ENCODE measurements at places on chromosomes 7 and 10.

GRCh38 chr10:132383101-132383500 is 13.9 kb upstream of the PWWP2B start:
- no peak for DNase-seq

DNA sequence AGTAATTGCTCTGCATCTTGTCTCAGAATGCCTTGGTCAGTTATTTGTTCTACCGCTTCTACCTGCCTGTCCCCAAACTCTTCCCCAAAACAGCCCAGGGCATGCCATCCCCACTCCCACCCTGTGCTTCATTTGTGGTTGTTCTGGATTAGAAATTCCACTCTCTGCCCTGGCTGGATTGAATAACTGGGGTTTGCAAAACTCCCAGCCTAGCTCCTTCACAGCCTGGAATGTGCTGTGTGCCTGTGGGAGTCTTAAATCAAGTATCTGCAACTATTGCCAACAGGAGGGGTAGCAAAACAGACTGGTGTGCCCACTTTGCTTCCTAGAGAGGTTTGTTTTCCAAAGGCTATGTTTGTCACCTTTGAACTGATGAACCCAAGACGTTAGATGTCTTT is 24.2 kb downstream of the TSPAN15 start:
- DNase-seq: no peak

DNA sequence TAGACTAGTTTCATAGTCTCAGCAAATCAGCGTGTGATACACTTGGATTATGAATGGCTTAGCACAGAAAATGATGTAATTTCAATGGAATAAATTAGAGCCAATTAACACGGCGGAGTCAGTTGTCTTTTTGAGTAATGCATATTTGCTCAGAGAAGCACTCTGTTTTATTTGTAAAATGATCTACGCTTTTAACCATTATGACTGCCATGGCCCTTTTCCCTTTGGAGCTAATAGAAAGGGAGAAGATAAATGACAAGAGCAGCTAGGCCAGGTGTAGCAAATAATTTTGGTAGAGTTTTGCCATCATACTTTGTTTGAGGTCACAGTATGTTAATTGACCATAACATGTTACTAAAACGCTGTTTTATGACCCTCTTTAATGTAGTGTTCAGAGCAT is 86.8 kb downstream of the GPR158 start:
- DNase-seq: no peak

DNA sequence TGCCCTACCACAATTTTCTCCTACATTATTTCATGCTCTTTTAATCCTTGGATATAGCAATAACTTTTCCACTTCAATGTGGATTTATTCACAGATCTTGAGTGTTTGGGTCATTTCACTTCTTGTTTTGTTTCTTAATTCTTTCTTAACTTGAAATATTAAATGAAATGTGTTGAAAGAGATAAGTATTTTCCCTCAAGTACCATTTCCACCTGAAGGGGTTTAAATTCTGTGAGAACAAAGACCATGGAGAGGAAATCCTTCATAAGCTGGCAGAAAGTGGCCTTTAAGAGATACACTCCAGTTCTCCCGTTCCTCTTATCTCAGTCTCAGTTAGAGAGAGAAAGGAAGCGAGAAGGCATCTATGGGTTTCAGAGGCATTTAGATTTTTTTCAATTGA is 14.1 kb upstream of the DLD start:
- DNase-seq: no peak

DNA sequence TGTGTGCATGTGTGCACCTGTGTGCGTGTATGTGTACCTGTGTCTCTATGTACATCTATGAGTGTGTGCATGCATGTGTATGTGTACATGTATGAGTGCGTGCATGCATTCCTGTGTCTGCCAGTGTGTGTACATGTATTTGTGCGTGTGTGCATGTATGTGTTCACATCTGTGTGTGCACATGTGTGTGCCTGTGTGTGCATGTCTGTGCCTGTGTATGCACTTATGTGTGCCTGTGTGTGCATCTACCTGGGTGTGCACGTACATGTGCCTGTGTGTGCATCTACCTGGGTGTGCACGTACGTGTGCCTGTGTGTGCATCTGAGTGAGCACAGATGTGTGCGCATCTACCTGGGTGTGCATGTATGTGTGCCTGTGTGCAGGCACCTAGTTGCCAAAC is 102.2 kb upstream of the DIP2C start:
- DNase-seq: no peak

- no peak for DNase-seq
These were observed 3.2 kb downstream of the AKR1B15 start for GRCh38 chr7:134552105-134552504.

- DNase-seq: no peak
These were observed 39.0 kb upstream of the SLC39A12 start for GRCh38 chr10:17912754-17913153.

Measured in stimulated activated CD4-positive, alpha-beta T cell treated with anti-CD3 and anti-CD28 coated beads, Interleukin-2, amount 100 ng/mL, for 4 hours (primary cell).